ENCODE measurements at places on chromosomes 6 and 20.

GRCh38 chr6:52162940-52163908 lies 23.0 kb upstream of the IL17A start:
- no peak for DNase-seq

GRCh38 chr20:23002276-23002675 lies 32.8 kb upstream of the SSTR4 start:
- DNase-seq: no peak

DNA sequence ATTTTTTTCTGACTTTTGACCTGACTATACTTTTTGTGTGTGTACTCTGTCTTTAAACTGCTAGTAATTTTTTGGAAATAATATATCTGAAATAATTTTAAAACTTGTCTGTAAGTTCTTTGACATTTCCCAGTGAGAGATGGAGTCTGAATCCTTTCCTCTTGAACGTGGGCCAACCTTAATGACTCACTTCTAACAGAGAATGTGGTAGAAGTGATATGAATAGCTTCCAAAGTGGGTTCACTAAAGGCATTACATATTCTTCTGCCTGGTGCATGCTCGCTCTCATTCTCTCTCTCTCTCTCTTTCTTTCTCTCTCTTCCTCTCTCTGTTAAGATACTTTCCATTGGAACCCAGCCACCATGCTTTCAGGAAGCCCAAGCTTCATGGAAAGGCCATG lies 108.7 kb upstream of the FERMT1 start:
- DNase-seq: no peak

GRCh38 chr6:112881027-112881426 lies 533.9 kb downstream of the RFPL4B start:
- no peak for DNase-seq

DNA sequence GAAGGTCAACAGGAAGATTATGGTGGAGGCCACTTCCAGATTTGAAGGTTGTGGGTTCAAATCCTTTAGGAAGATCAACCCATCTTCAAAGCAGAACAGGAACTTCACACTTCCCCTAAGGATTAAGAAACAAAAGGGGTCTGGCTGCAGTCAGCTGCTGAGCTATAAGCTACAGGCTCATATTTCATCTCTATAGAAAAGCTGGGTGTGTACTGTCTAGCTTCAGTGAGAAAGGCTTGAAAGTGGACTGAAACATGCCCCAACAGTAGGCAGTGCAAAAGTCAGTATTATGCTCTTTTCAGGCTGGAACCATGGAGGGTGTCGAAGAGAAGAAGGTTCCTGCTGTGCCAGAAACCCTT lies 60.1 kb upstream of the SPDEF start:
- DNase-seq: no peak

DNA sequence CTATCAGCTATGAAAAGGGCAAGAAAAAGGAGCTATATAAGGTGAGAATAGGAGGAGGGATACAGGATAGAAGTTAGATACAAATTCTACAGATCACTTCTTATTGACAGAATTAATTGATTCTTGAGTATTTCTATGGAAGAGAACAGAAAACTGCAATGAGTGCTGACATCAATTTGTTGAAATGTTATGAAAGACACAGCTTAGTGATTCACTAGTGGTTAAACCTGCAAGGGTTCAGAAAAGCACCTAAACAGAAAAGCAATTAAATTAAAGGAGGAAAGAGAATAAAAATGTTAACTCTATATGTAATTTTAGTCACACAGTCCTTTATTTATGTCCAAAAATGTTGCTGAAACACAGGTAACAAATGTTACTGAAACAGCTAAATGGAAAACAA lies 254.4 kb upstream of the RUNX2 start:
- DNase-seq: no peak

DNA sequence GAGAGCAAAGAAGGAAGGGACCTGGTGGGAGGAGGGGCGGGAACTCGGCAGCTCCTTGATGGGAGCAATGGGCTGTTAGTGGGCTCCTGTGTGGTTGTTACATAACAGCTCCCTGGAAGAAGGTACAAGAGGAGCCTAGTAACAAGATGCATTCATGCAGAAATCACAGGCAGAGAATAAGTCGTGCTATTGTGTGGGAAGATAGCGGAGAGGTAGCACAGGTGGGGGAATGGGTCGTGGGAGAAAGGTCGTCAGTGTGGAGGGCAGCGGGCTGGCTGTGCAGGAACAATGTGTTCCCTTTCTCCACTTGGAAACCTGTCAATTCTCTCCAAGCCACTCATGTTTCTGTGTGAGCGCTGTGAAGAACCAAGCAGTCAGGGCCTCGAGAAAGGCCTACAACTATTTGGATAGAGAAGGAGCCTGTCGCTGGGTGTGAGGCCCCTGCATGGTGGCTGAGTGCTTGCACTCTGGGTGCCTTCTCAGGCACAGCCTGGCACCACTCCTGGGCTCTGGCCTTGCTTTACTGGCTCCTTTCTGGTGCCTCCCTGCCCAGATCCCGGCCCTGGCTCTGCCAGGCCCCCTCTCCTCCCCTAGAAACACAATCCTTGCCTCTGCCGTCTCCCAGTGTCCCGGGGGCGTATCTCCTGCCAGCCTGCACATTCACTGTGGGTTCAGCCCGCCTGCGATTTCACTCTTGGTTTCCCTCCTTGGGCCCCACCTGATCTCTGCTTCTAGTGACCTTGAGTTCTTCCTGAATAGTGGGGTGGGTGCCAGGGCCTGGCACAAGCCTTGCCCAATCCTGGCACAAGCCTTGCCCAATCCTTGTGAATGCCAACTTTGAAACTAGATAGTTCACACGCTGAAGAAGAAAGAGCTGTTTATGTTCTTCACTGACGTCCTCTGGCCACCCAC lies 7.4 kb upstream of the FGD2 start:
- DNase-seq: no peak

DNA sequence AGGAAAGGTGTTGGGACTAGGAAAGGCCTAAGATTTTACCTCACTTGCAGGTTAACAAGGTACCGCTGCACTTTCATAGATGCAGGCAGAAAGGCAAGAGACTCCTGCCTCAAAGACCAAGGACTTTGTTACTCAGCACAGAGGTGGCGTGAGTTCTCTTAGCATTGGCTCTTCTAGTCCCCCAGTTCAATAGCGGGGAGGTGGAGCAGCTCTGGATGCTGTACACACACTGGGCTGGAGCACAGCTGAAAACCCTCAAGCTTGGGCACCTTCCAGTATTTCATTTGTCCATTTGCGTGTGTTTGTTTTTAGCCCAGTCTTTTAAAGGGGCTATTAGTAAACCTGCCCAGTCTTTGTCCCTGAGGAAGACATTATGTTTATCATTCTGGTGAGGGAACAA lies 345.2 kb downstream of the FARS2 start:
- no peak for DNase-seq

DNA sequence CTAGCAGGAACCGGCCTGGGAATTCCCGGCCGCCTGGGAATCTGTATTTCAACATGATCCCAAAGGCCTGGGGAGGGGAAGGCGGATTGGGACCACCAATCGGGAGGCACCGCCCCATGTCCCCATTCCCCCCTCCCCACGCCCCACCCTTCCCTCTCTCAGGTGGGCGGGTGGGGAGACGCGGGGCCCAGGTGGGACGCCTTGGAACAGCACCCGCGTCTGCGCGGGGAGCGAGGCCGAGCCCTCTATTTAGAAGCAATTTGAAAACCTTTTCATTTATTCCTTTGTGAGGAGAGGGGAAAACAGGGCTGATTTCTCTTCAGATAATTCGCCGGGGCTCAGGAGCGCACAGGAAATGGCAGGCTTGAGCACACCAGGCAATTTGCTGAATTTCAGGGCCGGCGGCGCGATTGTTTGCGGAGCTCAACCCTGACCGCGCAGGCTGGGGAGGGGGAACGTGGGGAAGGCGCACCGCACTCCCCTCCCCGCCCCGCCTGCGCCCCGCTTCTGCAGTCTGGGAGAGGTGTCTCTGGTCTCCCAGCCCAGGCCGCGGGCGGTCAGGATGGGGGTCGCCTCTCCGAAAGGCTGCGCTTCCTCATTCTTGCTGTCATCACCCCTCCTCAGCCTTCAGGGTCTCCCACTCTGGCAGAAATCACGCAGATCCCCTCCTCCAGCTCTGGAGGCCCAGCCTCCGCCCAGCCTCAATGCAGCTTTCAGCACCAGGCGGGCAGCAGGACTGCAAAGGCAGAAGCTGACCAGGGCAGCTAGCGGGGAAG lies 170.0 kb downstream of the GRM4 start:
- DNase-seq: no peak

- no peak for DNase-seq
These were observed 625.7 kb downstream of the TFAP2A start for GRCh38 chr6:9789201-9789600.

DNA sequence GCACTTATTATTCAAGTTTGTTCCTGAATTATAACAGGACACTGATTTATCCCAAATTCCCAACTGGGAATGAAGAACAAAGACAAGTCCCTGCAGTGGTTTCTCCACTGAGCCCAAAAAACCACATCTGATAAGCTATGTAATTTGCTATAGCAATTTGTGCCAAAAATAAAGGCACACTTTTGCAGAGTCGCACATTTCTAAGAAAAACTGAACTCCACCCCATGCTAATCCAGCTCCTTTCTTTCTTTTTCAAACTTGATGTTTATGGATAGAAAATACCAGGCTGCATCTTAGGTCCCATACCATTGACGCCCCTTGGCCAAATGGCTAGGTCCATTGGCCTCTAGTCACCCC lies 170.2 kb upstream of the CITED2 start:
- DNase-seq: no peak

- no peak for DNase-seq
These were observed 24.3 kb downstream of the TFAP2B start for GRCh38 chr6:50842861-50843384.

GRCh38 chr20:25313593-25313992 lies 65.7 kb downstream of the PYGB start:
- DNase-seq: no peak

- no peak for DNase-seq
These were observed 102.8 kb downstream of the ERMARD start for GRCh38 chr6:169854083-169854725.

Data from stimulated activated CD4-positive, alpha-beta T cell treated with anti-CD3 and anti-CD28 coated beads, Interleukin-1b, Interleukin-23, amount 100 ng/mL, for 1 hour (primary cell).